ENCODE measurements at places on chromosomes 2 and 18.

DNA sequence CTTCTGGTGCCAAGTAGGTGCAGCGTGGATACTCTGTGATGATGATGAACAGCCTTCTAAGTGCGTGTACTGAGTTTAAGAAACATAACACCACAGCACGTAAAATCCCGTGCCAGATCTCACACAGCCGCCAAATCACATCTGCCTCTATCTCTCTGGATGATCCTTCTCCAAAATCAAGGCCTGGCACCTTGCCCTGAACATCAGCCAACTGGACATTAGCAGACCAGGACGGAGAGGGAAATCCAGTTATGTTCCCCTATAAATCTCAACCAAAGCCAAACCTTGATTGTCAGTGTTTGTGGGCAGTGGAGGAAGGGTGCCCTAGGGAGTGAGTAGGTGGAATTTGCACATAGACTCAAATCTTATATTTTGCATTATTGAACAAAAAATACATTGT lies 164.3 kb downstream of the MIB1 start:
- no peak for DNase-seq

GRCh38 chr2:74876081-74876886 lies 42.4 kb downstream of the HK2 start:
- peak; percentile 49 for DNase-seq

GRCh38 chr2:26314243-26314642 lies 31.7 kb upstream of the SELENOI start:
- no peak for DNase-seq

DNA sequence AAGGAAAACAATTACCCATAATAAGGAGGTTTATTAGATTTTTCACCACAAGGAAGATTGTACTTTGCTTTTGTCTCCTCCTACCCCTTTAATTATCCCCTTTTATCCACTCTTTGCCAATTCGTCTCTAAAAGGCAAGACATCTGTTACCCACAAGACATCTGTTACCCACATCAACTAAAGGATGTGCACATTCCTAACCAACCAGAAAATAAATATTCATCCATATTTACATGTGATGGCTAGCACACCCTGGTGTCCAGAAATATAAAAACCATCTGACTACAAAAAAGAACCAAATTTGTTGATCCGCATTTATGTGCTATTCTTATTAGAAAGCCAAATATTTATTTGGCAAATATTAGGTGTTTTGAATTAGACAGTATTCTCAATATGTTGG lies 35.7 kb downstream of the ACVR1C start:
- no peak for DNase-seq

DNA sequence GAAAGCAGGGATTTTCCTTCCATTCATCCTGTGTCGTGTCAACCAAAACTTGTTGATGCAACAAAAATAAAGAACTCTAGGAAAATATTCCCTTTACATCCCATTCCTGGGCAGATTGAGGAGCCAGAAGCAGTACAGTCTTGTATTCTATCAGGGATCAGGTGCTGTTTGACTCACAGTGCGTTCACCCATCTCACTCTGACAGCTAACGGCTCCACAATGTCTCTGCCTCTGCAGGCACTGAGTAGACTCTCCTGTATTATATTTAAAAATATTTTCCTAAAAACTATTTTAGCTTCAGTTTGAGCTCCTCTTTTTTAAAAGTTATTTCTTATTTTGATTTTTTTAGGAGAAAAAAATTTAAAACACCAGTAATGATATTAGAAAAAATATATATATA lies 600.6 kb upstream of the SALL3 start:
- no peak for DNase-seq

GRCh38 chr18:36650906-36651305 lies 177.9 kb downstream of the TPGS2 start:
- no peak for DNase-seq

DNA sequence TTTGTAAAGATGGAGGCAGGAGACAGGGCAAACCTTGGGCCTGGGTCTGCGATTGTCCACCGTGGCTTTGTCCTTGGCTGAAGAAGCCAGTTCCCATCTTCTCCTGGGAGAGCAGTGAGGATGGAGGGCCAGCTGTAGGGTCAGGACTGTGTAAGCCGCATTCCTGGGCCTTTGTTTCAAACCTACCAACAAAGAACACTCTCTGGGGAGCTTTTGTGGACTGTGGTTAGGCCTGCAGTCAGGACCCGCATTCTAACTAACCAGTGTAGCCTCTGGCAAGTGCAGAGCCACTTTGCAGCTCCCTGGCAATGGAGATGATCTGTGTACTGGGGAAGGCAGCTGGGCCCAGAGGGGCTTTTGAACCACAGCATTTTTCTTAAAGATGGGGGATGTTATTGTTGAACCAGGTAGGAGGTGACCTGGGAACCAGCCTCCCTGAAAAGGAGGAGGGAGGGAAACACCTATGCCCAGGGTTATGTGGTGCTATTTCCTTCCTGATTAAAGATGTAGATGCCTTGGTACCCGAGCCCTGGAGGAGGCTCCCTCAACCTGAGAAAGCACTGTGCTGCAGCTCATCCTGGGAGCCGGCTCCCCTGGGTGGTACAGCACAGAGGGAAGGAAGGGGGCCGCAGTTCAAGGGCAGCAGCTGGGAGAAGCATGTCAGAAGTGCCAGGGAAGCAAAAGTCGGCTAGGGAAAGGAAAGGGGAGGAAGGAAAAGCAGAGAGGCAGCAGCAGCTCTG lies 12.7 kb upstream of the SMAD4 start:
- no peak for DNase-seq

- DNase-seq = no peak
Observed at GRCh38 chr2:163990101-163990500, 254.3 kb upstream of the FIGN start.

DNA sequence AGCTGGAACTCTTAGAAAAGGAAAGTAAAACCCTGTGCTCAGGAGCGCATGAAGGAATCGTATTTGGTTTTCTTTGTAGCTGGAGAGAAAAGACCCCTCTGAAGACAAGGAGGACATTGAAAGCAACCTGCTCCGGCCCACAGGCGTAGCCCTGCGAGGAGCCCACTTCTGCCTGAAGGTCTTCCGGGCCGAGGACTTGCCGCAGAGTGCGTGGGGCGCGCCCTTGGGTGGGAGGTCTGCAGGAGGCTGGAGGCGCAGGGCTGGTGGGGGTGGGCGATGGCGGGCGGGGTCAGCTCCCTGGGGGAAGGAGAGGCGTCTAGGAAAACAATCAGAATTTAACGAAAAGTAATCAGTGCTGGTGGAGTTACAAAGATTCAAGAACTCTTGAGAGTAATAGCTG lies 72.8 kb downstream of the DYSF start:
- DNase-seq = no peak

DNA sequence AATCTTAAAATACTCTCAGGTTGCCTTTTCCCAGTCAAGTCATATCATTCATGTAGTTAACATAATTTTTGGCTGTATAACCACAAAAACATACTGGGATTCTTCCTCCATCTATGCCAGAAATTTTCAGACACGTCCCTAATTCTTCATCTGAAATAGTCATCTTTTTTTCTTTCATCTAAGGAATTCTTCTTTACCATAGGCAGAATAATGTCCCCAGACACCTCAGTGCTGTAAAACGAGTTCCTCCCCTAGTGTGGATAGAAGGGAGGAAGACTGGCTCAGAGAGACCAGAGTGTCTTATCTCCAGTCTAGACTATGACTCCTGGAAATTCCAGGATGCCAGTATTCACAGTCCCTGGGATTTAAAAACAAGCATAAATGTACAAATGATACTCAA lies 127.8 kb downstream of the MREG start:
- DNase-seq = no peak

DNA sequence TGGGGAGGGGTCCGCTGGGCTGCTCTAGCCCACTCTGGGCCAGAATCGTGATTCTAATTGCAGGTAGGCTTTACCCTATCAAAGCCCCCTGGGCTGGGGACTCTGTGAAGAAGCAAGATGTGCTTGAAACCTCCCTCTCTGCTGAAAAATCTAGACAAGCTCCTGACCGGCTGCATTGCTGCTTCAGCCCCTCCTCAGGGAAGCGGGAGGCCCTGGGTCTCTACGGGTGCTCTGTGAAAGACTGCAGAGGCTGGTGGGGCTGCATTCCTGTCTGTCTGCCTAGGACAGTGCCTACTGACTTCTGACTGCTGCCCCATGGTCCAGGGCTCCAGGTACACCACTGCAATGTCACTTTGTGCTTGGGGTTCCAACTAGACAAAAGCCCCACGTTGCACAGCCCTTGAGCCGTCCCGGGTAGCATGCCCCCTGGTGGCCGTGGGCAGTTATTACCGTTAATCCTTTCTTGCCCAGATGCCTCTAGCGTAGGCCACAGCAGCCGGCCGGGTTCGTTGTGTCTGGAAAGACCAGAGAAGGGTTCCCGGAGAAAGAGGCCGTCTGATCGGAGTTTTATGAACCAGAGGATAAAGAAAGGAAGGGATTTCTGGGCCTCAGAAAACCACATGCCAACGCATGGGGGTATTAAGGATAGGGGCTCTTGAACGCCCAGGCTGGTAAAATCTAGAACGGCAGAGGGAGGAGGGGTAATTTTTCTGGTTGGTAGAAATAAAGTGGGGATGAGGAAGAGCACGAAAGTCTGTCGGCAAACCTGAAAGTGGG lies 15.9 kb upstream of the C1QL2 start:
- peak; percentile 43 for DNase-seq

GRCh38 chr18:28163201-28163775 lies 13.6 kb downstream of the CDH2 start:
- DNase-seq = no peak
